Activated CD8-positive, alpha-beta T cell treated with anti-CD3 and anti-CD28 coated beads for 36 hours (primary cell): ENCODE measurements at places on chromosomes 11 and 22. TPM values are rescaled to one million over a fixed set of nuclear protein-coding genes. Genes with fewer than 3 reads are reported as not detected.
A peak's percentile ranks its signal among the peaks of the same experiment; 100 is the strongest.

DNA sequence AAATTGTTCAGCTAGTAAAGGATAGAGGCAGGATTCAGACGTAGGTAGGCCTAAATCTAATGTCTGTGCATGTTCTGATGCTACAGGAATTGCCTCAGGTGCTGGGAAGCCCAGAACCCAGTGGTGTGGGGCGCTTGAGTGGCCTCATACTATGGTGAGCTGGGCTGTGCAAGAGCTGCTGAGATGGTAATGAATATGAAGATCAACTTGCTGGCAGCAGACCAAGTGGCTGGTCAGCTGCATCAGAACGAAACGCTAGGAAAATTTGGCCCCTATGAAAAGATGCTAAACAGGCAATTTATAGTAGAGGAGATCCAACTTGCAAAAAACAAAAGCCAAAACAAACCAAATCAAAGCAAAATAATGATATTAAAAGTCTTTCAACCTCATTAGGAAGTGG is 102.7 kb downstream of the INSC start:
- no peak for DNase-seq

GRCh38 chr22:50270666-50271394 is 650 bp upstream of the MAPK11 start:
- peak; percentile 80 for DNase-seq

GRCh38 chr22:20290578-20291248 is 22.6 kb upstream of the RTN4R start:
- DNase-seq = no peak

DNA sequence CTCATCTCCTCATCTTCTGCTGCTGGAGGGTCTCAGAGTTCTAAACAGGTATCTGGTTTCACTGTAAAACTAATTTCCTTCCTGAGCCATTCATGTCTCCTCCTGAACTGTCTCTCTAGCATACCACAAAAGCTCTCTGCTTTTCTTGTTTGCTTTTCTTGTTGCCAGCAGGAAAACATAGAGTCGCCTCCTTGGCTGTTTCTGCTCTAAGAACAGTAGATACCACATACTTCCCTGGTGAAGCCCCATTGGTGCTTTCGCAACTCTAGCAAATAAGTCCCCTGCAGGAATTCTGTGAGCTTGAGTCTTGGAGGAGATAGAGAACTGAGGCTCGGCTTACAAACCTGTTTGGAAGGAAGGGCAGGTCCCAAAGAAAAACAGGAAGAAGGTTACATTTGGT is 7.0 kb downstream of the DIXDC1 start:
- no peak for DNase-seq

DNA sequence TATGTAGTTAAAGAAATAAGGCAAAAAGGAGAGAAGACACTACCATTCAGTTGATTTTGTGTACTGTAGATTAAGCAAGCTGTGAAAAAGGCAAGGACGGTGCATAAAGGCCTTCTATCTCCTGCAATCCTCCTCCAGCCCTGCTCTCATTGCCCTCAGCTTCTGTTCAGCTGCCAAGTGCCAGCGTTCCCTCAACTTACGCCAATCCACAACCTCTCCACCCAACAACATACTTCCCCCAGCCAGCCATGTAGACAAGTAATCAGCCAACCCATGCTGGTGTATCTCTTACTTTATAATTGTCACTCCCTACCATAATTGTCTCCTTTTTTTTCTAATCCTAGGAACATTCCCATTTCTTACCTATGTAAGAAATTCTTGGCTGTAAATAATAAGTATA is 30.1 kb upstream of the ANO5 start:
- DNase-seq = no peak

HBD gene
- not detected for total RNA-seq

DNA sequence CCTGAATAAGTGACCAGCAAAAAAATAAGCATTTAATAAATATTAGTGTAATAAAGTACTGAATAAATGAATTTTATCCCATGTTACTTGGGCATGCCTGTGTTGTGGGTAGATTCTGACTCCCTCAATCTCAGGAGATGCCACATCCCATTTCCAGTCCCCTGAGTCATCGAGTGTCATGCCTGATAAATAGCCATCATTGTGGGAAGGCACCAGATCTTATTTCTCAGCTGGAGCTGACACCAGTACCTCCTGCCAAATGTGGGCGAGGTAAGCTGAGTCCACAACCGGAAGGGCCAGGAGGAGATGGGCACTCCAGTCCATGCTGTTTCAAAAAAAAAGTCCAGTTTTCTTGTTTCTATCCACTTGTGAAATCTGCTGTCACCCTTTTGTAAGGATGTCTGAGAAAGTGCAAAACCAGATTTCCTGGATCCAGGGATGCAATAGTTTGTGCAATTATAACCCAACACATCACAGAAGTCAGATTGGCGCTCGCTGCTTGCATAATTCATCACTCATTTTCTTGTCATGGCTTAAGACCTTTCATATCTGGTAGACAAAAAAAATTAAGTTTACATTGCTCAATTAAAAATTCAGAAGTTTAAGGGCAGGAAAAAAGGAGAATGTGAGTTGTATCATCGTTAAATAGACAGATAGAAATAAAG is 311.6 kb downstream of the MIAT start:
- DNase-seq = no peak

- DNase-seq = no peak
Measured at GRCh38 chr11:12017865-12018453, 9.5 kb upstream of the DKK3 start.

RIC3 gene
- total RNA-seq = 7.7 TPM

DNA sequence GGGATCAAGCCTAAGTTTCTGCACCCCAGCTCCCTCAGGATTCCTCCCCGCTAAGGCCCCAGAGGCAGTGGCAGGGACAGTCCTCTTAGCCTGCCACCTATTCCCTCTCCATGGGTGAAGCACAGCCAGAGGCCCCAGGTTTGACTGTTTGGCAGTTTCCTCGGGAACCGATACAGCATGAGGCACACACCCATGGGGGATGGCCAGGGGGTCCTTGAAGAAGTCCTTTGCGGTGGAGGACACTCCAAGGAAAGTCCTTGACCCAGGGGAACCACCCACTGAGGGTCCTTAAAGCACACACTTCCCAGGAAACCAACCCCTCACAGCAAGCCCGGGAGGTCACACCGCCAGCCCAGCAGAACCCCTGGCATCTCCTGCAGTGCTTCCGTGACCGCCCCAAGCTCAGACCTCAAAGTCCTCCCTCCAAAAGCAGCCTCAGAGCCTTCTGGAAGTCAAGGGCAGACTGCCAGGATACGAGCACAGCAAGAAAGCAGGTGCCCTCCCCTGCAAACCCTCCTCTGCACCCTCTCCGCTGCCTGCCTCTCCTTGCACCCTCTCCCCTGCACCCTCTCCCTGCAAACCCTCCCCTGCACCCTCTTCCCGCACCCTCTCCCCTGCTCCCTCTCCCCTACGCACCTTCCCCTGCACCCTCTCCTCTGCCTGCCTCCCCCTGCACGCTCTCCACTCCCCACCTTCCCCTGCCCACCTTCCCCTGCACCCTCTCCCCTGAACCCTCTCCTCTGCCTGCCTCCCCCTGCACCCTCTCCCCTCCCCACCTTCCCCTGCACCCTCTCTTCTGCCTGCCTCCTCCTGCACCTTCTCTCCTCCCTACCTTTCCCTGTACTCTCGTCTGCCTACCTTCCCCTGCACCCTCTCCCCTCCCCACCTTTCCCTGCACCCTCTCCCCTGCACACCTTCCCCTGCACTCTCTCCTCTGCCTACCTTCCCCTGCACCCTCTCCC is 1.4 kb downstream of the SIGIRR start:
- DNase-seq = peak; percentile 42
